Left renal cortex interstitium (tissue), 4 donors: ENCODE measurements at places on chromosomes 2 and 18.

- no peak for DNase-seq
Observed at GRCh38 chr2:198917926-198918720, 539.6 kb downstream of the SATB2 start.

- no peak for DNase-seq
Observed at GRCh38 chr2:3311601-3312000, 66.0 kb downstream of the EIPR1 start.

GRCh38 chr18:10162340-10162739, 248.5 kb downstream of the VAPA start:
- no peak for DNase-seq

- no peak for DNase-seq
Observed at GRCh38 chr2:120551522-120551921, 184.1 kb upstream of the GLI2 start.

GRCh38 chr2:236205867-236206645, 37.9 kb upstream of the GBX2 start:
- no peak for DNase-seq

GRCh38 chr2:224556381-224556780, 28.8 kb downstream of the CUL3 start:
- DNase-seq: no peak

DNA sequence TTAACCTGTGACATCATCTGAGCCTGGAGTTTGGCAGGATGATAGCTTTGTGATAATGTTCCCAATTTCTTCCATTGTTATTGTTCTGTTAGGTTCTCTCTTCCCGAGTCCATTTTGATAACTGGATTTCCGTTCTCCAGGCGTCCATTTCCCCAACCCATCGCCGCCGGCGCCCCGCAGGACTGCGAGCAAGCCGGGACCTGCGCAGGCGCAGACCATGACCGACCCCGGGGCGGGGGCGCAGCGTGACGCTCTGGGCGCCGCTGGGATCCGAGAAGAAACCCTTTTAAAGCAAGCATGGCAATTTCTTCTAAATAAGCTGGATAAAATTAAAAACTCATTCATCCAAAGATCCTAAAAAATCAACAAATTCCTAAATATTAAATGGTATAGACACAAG, at the start of gene SLC25A52:
SLC25A52 (minus strand) TSS at position 186 of the 400 bp plus-strand sequence. CDS start 219 bp downstream, outside the sequence.
- no peak for DNase-seq

DNA sequence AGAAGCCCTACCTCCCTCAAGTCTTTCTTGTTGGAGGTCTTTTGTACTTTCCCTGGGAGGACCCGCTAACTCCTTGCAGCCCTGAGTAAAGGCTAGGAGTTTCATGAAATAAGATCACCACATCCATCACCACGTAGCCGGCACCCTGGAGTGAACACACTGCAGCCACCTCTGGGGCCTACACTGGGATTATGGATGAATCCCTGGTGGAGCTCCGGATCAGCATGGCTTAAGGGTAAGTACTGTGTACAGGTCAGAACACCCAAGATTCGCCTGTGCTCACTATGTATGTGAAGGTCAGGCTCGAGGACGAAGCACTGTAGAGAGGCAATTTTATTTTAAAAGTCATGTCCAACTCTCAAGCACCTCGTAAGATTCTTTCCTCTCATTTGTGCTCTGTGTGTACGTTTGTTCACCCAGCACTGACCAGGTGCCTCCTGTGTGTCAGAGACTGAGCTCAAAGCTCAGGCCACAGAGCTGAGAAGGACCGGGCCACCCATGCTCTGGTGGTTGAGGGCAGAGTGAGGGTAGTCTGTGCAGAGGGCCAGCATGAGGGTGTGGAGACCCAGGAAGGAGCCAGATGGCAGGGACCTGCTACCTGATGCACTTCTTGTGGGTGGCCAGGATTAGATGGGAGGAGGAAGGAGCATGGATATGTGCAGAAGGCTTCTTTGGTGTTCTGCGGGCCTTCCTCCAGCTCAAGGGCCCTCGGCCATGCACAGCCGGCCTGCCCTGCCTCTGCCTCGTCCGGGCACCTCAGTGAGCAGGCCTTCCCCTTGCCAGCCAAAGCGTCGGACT, 66.7 kb upstream of the TFCP2L1 start:
- DNase-seq: no peak

DNA sequence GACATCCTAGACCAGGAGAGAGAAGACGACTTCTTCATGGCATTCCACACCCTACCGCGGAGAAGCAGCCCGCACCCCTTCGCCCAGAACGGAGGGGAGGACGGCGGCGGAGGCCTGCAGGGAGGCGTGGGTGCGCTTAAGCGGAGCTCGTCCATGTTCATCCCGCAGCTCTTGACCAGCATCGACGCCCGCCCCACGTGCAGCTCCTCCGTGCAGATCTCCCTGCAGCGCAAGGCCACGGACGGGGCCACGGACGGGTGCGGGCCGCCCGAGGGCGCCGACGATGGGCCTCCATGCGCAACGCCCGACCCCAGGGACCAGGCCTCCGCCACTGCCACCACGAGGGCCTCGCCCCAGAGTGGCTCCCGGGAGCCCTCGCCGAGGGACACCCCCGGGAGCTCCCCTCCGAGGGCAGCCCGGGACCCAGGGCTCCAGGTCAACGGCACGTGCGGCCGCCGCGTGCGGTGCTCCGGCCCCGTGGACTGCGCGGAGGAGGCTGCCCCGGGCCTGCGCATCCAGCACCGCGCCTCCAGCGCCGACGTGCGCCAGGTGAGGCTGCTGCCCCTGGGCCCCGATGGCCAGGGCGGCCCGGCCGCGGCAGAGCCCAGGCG, 211.8 kb downstream of the NEDD4L start:
- no peak for DNase-seq

DNA sequence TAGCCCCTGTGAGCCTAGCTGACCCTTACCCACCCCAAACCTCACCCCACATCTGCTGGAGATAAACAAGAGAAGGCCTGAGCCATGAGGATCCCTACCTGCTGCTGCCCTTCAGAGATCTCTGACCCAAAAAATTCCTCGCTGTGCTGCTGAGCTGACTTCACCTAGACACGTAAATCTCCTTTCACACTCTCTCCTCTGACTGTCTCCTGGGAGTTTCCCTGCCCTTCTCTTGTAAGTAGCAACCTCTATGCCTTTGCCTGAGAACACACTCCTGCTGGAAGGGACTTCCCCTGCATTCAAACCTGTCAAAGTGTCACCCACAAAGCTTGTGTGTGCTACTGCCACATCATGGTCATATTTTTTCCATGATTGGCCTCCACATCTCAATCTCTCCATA, 134.2 kb upstream of the NOL4 start:
- no peak for DNase-seq

DNA sequence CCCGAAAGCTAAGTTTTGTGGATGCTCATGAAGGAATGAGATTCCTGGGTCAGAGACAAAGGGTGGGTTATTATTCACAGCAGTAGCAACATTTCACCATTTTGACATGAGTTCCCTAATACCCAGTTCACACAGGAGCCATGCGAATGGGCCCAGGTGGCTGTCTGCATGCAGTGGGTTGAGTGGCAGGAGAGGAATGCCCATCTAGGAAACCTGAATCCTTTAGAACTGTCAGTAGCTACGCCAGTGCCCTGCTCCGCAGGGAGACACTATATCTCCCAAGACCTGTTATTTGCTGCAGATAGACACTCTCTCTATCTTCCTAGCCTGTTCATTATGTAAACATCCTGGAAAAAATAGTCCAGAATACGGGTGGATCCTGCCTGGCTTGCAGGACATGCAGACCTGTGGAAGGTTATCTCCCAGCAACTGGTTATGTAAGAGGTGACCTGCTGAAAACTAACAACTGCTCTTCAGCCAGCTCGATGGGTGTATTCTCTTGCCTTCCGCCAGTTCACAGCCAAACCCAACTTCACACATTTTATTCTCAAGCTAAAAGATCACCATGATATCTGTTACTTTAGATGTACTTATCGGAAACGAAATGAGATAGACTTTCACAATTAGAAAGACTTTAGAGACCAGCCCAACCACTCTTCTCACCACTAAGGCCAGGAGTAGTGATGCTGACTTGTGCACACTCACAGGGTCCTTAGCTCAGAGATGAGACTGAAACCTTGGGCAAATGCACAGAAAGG, 59.1 kb downstream of the MBP start:
- no peak for DNase-seq

DNA sequence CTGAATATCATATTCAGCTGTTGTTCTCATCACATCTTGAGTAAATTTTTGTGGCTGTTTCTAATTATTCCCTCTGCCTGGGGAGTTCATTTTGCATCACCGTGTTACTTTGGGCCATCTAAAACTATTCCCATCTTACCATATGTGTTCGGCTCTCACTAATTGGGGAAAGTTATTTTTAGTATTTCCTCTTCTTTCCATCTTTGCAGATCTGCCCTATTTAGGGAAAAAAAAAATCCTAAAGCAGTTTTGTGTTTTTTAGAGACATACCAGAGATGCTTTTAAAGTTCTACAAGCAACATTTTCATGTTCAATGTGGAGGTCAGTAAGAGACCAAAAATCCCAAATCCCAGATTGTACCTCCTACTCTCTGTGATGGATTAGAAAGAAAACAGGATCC, 111.3 kb upstream of the NDUFV2 start:
- DNase-seq: no peak

DNA sequence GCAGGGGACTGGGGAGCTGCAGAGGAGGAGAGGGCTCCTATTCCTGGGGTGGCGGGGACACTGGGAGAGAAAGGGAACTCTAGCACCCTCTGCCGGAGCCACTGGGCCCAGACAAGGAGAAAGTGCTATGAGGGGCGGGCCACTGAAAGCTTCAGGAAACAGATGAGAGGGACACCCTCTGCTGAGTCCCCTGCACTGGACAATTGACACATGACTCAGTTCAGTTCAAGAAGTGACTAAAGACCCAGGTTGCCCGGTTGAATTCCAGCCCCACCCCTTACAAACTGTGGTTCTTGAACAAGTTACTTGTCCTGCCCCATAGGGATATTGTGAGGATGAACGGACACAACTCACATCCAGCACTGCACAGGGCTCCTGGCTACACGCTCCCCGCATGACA, 5.0 kb downstream of the RUFY4 start:
- no peak for DNase-seq
